ENCODE measurements at places on chromosomes 3 and 15.

- no peak for DNase-seq
- no peak overlapping the region for H3K4me3 ChIP-seq
- peaks cover 20% of the 10 kb centered on the region for H3K4me1 ChIP-seq
- H3K27me3 ChIP-seq: peaks cover 13% of the 10 kb centered on the region
- no peak overlapping the region for H3K27ac ChIP-seq
Measured at GRCh38 chr3:33940149-33940548, 141.7 kb downstream of the PDCD6IP start.

- DNase-seq: no peak
- H3K27ac ChIP-seq: no peak overlapping the region
Measured at GRCh38 chr3:70064194-70064779, 64.8 kb downstream of the SAMMSON start.

GRCh38 chr15:72271221-72271620 lies 1.1 kb downstream of the PARP6 start:
- no peaks in the 10 kb centered on the region for H3K27me3 ChIP-seq
- DNase-seq: no peak
- peaks cover 49% of the 10 kb centered on the region for H3K36me3 ChIP-seq
- H3K4me1 ChIP-seq: peaks cover 43% of the 10 kb centered on the region

- no peaks in the 10 kb centered on the region for H3K27me3 ChIP-seq
- no peak overlapping the region for H3K27ac ChIP-seq
- no peaks in the 10 kb centered on the region for H3K4me1 ChIP-seq
- no peak overlapping the region for H3K4me3 ChIP-seq
- no peak for DNase-seq
- H3K36me3 ChIP-seq: no peaks in the 10 kb centered on the region
Measured at GRCh38 chr3:84980011-84980410, 21.2 kb downstream of the CADM2 start.

DNA sequence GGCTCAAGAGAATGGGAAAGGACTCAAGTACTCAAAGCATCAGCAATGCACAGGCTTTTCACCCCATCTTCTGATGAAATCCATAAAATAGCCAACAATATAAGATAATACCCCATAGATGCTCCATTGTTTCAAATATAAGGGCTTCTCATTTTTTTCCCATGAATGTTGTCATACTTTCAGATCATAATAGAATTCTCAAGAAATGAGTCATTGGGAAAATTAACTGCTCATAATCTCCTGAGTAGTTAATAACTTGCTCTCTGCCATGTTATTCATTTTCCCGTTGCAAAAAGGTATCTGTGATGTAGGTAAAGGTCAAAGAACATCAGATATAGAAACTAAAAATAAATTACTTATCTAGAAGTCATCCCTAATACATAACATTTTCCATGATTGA lies 121.9 kb downstream of the NSUN3 start:
- no peak overlapping the region for H3K27ac ChIP-seq
- H3K27me3 ChIP-seq: peaks cover 3% of the 10 kb centered on the region
- H3K4me1 ChIP-seq: peaks cover 2% of the 10 kb centered on the region
- no peak for DNase-seq
- no peaks in the 10 kb centered on the region for H3K36me3 ChIP-seq

DNA sequence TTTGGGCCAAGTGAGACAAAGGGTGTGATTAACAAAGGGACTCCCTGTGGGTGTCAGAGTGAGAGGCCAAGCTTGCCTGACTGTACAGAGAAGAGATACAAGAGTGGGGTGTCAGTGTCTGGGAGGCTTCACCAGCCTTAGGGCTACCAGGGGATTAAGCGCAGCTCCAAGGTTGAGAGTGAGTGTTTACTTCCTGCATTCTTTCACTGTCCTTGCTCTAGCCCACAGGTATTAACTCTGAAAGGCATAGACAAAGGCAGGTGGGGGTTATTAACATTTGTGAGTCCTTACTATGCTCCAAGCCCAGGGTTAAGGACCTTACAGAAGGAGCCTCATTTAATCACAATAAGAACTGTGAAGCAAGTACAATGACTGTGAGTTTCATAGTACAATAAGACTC lies 107.6 kb downstream of the IL20RB start:
- no peaks in the 10 kb centered on the region for H3K36me3 ChIP-seq
- H3K4me3 ChIP-seq: no peak overlapping the region
- no peaks in the 10 kb centered on the region for H3K4me1 ChIP-seq
- H3K27me3 ChIP-seq: peaks cover 2% of the 10 kb centered on the region

DNA sequence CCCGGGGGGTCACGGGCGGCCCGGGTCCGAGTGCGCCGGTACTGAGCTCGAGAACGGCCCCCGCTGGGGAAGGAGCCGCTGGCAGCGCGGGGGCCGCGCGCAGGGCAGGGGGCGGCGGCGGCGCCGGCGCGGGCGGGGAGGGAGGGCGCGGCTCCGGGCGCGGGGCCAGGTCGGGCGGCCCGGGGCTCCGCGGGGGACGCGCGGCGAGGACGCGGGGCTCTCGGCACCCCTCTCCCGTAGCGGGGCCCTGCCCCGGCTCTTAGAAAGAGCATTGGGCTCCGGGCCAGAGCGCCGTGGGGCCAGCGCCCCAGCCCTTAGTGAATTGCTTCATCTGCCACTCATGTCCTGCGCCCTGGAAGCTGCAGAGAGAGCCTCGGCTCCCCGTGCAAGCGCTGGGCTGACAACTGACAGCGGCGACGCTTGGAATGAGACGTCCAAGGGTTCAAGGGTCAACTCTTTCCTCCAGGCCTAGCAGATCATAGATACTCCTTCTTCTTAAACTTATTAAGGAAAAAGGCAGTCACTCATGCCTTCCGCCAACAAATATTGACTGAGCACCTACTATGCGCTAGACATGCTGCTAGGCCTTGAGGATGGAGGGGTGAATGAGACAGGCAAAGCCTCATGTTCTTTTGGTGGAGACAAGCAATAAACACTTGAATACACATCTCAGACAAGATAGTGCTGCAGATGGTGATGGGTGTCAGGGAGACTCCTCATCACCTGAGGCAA lies 140.8 kb downstream of the SMAD6 start:
- no peak overlapping the region for H3K27ac ChIP-seq
- peaks cover 50% of the 10 kb centered on the region for H3K27me3 ChIP-seq
- no peak for DNase-seq
- H3K36me3 ChIP-seq: no peaks in the 10 kb centered on the region
- peaks cover 3% of the 10 kb centered on the region for H3K4me1 ChIP-seq

GRCh38 chr3:89049119-89049518 lies 58.3 kb upstream of the EPHA3 start:
- DNase-seq: no peak
- no peaks in the 10 kb centered on the region for H3K4me1 ChIP-seq
- no peaks in the 10 kb centered on the region for H3K36me3 ChIP-seq
- no peak overlapping the region for H3K4me3 ChIP-seq
- no peak overlapping the region for H3K27ac ChIP-seq
- H3K27me3 ChIP-seq: no peaks in the 10 kb centered on the region

- no peak for DNase-seq
- no peaks in the 10 kb centered on the region for H3K27me3 ChIP-seq
- H3K4me1 ChIP-seq: peaks cover 29% of the 10 kb centered on the region
- no peak overlapping the region for H3K4me3 ChIP-seq
Measured at GRCh38 chr3:5035113-5035512, 55.9 kb downstream of the BHLHE40 start.

- no peak for DNase-seq
- H3K4me1 ChIP-seq: no peaks in the 10 kb centered on the region
- peaks cover 86% of the 10 kb centered on the region for H3K36me3 ChIP-seq
- peak overlapping the region; percentile 44 for H3K27ac ChIP-seq
- no peaks in the 10 kb centered on the region for H3K27me3 ChIP-seq
- H3K4me3 ChIP-seq: no peak overlapping the region
Measured at GRCh38 chr3:177026505-177027277, 170.6 kb downstream of the TBL1XR1 start.

GRCh38 chr15:67766968-67767367 lies 58.3 kb upstream of the SKOR1 start:
- DNase-seq: no peak
- H3K36me3 ChIP-seq: peaks cover 12% of the 10 kb centered on the region
- H3K4me1 ChIP-seq: peaks cover 32% of the 10 kb centered on the region
- no peak overlapping the region for H3K27ac ChIP-seq
- no peak overlapping the region for H3K4me3 ChIP-seq

GRCh38 chr3:133851266-133851906 lies 44.3 kb downstream of the RAB6B start:
- no peak overlapping the region for H3K4me3 ChIP-seq
- H3K27ac ChIP-seq: no peak overlapping the region
- no peaks in the 10 kb centered on the region for H3K27me3 ChIP-seq
- no peaks in the 10 kb centered on the region for H3K36me3 ChIP-seq
- H3K4me1 ChIP-seq: peaks cover 4% of the 10 kb centered on the region

DNA sequence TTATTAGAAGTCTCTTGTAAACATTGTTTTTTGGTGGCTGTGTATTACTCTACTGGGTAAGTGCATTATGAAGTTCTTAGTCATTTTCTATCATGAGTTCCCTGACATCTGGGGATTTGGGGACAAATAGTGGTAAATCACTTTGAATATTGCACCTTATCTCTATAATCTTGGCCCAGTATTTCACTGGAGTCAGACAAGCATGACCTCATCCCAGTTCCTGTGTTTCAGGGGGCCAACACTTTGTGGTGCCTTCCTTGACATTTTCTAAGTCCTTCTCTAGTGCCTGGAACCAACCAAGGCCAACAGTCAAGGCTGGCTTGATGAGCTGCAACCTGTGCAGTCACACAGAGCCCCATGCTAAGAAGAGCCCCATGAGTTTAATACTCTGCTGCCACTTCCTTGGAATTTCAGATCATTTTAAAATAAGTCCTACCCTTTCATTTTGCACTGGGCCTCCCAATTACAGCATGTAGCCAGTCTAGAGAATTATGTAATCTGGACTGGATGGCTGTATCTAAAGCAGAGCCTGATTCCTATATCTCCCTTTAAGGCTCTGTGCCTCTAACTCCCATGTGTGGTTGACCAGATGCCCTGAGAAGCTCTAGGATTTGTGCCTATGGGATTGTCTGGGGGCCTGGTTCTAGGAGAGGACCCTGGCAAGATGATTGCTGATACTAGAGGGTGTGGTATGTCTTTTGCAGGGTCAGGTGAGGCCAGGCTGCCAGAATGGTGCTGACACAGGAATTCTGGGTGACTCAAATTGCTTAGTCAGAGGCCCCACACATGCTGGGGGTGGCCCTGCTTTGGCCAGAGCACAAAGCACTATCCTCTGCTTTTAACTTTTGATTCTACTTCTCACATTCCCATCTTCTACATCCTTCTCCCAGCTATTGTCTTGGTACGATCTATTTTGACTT lies 319.6 kb upstream of the TBC1D5 start:
- H3K4me3 ChIP-seq: no peak overlapping the region
- no peak overlapping the region for H3K27ac ChIP-seq
- H3K27me3 ChIP-seq: peaks cover 3% of the 10 kb centered on the region
- no peaks in the 10 kb centered on the region for H3K4me1 ChIP-seq
- no peaks in the 10 kb centered on the region for H3K36me3 ChIP-seq
- DNase-seq: no peak

GRCh38 chr3:94433811-94434210 lies 370.9 kb downstream of the NSUN3 start:
- no peaks in the 10 kb centered on the region for H3K4me1 ChIP-seq
- no peaks in the 10 kb centered on the region for H3K36me3 ChIP-seq
- H3K27ac ChIP-seq: no peak overlapping the region
- DNase-seq: no peak

DNA sequence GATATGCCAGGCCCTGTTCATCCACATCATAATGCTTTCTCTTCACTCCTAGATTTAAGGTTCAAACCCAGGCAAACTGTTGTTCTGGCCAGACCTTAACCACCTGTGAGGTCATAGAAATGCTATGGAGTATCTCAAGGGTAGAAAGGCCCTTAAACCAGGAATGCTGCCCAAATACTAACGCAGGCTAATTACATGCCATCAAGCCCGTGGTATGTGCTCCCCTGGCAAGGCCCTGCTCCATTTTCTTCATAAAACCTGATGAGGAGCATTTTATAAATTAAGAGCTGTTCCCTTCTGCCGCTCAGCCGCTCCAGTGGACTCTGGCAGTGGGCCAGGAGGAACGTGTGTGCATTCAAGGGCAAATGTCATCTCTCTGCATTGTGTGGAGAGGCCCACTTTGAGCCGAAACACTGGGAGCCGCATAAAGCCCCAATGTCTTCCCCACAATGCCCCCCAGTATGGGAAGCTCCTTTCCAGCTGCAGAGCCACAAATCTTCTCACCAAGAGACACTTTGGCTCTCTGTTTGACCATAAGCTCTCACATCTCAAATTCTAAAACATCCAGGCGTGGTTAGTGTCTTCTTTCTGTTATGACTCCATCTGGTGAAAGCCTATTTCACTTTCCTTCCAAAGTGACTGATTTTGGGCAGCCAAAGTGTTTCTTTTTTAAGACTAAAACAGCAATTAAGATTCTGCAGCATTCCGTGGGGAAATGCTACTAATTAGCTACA lies 210.8 kb upstream of the NR2E3 start:
- peaks cover 6% of the 10 kb centered on the region for H3K27me3 ChIP-seq
- DNase-seq: no peak
- no peaks in the 10 kb centered on the region for H3K4me1 ChIP-seq
- no peak overlapping the region for H3K4me3 ChIP-seq
- H3K27ac ChIP-seq: no peak overlapping the region

- H3K27me3 ChIP-seq: no peaks in the 10 kb centered on the region
- peak overlapping the region; percentile 36 for H3K4me3 ChIP-seq
- peak overlapping the region; percentile 93 for H3K27ac ChIP-seq
- H3K36me3 ChIP-seq: peaks cover 79% of the 10 kb centered on the region
- no peak for DNase-seq
- peaks cover 88% of the 10 kb centered on the region for H3K4me1 ChIP-seq
Measured at GRCh38 chr3:71092665-71093064, 490.9 kb downstream of the FOXP1 start.

GRCh38 chr3:60542995-60543394 lies 708.3 kb downstream of the FHIT start:
- no peaks in the 10 kb centered on the region for H3K4me1 ChIP-seq
- no peak overlapping the region for H3K4me3 ChIP-seq
- H3K36me3 ChIP-seq: no peaks in the 10 kb centered on the region
- DNase-seq: no peak

DNA sequence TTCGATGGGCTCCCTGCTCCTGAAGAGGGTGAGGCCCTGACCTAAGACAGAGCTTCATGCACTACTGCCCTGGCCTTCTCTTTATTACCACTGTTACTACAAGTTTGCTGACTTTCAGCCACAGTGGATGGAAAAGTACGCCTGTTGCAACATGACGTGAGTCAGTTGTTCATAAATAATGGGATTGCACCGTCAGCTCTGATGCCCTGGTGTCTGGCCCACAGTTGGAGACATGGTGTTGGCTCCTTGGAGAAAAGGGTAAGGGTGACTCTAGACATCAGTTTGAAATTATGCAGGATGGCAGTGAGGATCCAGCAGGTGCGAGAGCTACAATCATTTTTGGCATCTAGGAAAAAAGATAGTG lies 5.5 kb downstream of the PAQR5 start:
- no peak for DNase-seq
- H3K36me3 ChIP-seq: no peaks in the 10 kb centered on the region

DNA sequence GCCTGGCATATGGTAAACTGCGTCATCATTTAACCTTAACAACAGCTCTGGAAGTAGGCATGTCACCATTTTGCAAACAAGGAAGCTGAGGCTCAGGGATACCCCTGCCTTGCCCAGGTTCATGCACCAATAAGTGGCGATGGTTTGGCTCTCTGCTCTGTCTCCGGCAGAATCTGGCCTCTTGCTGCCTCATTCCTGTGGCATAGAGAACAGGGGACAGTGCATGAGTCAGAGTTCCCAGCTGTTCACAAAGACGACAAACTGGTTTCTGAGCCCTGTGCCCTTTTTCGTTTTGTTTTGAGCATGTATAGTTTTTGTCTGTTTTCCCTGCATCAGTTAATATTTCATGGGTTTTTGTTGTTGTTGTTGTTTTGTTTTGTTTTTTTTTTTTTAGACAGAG lies 236.8 kb downstream of the OPA1 start:
- no peaks in the 10 kb centered on the region for H3K36me3 ChIP-seq
- H3K27me3 ChIP-seq: peaks cover 20% of the 10 kb centered on the region
- H3K4me1 ChIP-seq: peaks cover 5% of the 10 kb centered on the region

- H3K36me3 ChIP-seq: no peaks in the 10 kb centered on the region
- DNase-seq: no peak
- no peak overlapping the region for H3K27ac ChIP-seq
- no peak overlapping the region for H3K4me3 ChIP-seq
- peaks cover 5% of the 10 kb centered on the region for H3K4me1 ChIP-seq
Measured at GRCh38 chr3:106829206-106829605, 548.0 kb upstream of the CCDC54 start.

Data from activated T-cell treated with anti-CD3 and anti-CD28 coated beads, Interleukin-2, amount 50 U/mL, for 24 hours (primary cell).